ENCODE measurements at places on chromosomes 4 and X.

DNA sequence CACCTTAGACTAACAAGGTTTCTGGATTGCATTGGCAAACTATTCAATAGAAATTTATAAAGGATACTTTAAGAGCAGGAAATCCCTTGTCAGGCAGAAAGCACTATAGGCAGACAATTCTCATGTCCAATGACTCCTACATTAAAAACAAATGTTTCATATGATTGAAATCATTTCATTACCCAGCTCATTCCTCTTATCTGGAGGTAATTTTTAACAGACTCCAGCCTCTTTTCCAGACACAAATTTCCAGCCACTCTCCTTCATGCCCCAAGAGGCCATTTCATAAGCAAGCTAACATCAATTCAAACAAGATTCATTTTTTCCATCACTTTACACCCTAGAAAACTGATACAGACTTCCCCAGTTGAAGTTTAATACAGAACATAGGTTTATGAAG, 495.1 kb upstream of the FRG1 start:
- no peak for DNase-seq

DNA sequence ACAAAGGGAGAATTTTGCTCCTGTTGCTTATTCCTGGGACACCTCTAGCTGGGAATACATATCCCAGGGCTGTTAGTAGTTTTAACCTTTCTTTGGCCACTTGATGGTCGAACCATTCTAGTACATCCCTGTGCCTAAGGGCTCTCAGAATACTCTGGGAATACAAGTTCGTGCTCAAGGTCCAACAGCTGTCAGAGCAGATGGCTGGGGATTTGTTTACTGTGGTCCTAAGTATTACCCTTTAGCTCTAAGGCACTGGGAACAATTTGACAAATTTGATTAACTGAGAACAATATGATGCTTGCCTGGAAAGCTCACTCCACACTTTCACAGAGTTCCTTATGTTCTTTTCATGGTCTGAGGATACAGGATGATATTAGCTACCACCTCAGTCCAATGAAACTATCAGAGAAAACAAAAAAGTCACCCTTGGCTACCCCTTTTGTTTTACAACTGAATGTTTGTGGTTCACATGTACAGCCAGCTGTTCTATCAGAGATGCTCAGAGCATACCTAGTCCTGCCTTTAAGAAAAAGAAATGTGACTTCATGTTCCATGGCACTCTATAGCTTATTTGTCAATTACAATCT, 47.4 kb upstream of the PHOX2B start:
- no peak for DNase-seq

DNA sequence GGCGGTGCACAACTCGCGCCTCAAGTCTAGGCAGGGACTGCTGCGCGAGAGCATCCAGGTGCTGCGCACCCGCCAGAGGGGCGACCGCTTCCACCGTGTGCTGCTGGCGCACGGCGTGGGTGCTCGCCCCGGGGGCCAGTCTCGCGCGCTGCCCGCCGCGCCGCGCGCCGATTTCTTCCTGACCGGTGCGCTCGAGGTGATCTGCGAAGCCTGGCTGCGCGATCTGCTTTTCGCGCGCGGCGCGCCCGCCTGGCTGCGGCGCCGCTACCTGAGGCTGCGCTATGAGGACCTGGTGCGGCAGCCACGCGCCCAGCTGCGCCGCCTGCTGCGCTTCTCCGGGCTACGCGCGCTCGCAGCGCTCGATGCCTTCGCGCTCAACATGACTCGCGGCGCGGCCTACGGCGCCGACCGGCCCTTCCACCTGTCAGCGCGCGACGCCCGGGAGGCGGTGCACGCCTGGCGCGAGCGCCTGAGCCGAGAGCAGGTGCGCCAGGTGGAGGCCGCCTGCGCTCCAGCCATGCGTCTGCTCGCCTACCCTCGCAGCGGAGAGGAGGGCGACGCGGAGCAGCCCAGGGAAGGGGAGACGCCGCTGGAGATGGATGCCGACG, 1.3 kb downstream of the CHST7 start:
- DNase-seq, result peak; percentile 48

DNA sequence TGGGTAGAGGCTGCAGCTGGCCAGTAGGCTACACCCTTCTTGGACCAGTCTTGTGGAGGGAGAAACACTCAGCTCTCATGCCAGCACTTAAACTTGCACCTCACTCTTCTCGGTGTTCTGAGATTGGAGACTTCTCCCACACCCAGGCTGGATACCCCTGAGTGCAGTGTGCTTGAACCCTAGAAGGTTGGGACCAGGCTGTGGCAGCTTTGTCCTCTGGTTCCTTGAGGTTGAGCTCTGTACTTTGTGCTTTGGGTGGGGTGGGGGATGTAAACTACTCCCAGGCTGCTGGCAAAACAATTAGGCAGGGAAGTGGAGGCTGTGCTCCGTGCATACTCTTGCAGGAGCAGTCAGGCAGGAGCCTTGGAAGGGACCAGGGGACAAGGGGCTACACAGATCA, 143.6 kb upstream of the GNPDA2 start:
- DNase-seq, result no peak

- DNase-seq, result no peak
Measured at GRCh38 chr4:41665636-41666207, 82.8 kb downstream of the PHOX2B start.

DNA sequence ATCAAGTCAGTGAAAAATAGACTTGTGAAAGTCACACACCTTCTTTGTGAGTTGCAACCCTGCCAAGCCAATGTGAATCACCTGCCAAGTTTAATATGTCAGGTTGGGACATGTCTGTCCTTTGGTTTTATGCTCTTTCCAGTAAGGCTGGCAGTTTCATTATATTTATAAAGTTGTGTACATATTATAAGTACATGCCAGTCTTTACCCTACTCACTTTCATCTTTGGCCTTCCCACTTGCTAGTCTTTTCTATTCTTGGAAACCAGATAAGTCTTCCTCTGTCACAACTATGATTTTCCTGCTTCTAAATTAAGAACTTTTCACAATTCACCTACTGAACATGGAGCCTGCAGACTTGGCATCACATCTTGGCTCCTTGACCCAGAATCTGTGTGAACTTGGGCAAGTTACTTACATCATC, 680.7 kb upstream of the BOD1L1 start:
- no peak for DNase-seq

DNA sequence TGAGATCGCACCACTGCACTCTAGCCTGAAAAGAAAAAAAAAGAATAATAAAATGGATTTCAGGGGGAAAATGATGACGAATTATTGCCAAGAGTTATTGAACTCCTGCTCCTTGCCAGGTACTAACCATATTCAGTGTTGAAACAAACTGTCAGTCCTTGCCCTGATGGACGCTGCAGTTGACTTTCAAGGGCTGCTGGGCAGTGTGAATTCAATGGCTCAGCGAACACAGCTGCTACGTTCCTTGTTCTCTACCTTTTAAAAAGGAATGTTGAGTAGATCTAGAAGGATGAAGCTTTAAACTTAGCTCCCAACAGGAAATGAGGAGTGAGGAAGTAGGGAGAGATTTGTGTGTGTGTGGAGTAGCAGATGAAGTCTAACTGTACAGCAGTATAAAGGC, 2.7 kb downstream of the LIMCH1 start:
- DNase-seq, result no peak

DNA sequence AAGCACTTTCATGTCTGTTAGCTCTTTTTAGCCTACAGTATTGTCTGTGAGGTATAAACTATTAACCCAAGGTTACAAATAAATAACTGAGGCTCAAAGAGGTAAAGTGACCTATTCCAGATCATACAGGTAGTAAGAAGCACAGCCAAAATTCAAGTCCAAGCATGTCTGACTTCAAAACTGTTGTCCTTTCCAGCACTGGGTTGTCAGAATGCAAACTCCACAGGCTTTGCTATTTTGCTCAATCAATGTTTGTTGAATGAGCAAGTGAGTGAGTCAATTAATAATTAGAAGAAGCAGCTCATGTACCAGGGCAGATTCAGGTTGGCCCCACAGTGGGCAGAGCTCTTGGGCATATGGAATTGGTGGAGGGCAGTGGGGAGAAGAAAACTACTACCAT, 134.1 kb upstream of the ARHGEF9 start:
- DNase-seq, result no peak

- DNase-seq, result no peak
Measured at GRCh38 chr4:121597346-121597934, 99.3 kb downstream of the ANXA5 start.

GRCh38 chrX:139639253-139639652, 68.7 kb downstream of the MCF2 start:
- no peak for DNase-seq

DNA sequence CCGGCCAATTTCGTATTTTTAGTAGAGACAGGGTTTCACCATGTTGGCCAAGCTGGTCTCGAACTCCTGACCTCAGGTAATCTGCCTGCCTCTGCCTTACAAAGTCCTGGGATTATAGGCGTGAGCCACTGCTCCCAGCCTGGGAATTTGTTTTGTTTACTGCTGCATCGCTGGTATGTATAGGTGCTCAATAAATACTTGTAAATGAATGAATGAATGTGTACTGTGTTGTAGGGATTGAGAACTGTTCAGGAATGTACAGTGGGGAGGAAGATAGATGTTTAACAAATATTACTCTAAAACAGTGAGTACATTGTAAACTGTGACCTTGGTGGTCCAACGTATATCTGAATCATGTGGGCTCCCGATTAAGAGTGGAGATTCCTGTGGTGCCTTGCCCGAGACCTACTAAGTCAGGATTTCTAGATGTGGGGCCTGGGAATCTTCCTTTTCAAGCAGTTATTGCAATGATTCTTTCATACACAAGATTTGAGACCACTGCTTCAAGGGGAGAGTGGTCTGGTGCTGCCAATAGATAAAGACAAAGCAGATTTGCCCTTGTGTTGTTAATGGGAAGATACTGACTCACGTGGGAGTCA, 41.0 kb downstream of the WWC2 start:
- no peak for DNase-seq
